Activated naive CD4-positive, alpha-beta T cell (primary cell): ENCODE measurements at places on chromosomes 7 and 10.
A peak's percentile ranks its signal among the peaks of the same experiment; 100 is the strongest.

DNA sequence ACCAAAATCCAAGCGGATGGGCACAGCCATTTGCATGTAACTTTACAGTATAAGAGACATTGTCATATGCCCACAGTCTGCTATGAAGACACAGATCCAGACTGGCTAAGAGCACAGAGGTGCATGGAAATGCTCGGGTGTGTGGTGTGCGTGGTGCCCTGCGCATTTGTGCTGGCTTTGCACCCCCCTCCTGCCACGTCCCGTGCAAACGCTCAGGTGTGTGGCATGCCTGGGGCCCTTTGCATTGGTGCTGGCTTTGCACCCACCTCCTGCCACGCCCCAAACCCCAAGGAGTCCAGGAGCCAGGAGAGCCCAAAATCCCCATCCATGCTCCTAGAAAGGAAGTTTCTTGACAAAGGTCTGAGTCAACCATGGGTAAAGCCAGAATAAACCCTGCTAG, 306.2 kb downstream of the PTPRN2 start:
- no peak for DNase-seq

DNA sequence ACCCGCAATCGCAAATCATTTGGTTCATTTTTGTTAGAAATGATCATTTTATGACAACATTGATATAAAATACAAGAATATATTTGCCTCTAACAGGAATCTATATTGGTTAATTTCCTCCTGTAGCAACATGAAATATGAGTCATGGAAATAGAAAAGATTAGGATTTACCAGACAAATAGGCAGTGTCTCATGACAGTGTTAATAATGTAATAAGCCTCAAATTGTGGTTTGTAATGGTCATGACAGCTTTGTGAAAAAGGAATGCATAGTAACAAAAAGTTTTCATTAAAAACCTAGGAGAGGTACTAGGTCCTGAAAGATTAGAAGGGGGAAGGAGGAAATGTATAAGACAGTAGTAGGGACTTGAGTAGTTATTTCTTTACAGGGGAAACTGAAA, 7.9 kb upstream of the SLK start:
- DNase-seq, result no peak

- DNase-seq, result no peak
These were observed 71.2 kb upstream of the DUSP5 start for GRCh38 chr10:110426294-110427181.

DNA sequence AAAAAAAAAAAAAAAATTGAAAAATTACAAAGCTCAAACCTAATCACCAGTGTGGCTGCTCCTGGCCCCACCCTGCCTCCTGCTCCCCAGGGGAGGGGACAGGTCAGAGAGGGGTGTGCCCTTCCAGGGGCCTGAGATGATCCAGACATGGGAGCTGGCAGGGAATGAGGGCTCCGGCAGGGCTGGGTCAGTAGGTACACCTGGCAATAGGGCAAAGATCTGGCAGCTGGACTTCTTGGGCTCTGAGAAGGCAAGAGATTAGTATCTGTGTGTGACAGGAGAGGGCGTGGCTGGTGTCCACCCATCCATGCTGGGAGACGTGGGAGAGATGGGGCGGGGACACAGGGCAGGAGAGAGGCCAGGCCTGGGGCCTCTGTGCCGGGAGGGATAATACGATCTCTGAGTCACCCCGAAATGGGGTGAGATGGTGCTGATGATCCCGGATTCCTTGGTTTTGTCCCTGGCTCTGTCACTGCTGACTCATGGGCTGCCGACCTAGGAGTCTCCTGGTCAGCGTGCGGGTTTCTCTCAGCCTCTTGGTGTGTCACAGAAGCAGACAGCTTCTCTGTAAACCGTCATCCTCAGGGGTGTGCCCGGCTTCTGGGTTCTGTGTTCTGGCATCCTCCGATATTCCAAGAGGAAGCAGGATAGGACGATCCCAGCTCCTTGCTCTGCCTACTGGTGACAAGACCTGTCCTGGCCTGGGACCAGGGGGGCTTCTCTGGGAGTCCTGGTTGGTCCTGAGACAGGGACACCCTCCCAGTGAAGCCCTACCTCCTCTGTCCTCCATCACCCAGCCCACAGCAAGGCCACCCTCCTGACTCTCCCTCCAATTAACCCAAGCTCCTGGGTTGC, 8.2 kb upstream of the CLDN4 start:
- DNase-seq, result no peak

DNA sequence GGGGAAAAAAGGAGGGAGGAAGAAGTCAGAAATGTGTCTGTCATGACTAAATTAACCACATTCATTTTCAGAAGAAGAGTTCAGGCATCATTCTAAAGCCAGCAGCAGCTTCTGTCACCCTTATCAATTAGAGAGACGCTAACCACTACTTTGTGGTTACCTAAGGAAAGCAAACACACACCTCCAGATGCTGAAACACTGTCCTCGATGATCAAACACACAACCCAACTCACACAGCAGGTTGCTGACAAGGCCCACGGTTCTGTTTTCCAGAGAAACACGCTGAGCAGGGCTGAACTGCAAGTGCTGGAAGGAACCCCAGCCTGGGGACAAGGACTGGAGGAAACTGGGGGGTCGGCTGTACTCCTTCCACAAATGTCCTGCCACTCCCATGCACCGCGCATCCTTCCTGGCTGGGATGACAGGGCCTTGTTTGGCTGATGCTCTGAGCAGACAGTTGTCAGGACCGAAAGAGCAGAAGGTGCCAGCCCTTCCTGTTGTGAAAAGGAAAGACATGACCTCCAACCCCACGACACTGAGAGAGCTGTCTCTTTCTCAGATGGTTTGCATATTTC, 36.6 kb downstream of the PRKCQ start:
- DNase-seq, result peak; percentile 14

DNA sequence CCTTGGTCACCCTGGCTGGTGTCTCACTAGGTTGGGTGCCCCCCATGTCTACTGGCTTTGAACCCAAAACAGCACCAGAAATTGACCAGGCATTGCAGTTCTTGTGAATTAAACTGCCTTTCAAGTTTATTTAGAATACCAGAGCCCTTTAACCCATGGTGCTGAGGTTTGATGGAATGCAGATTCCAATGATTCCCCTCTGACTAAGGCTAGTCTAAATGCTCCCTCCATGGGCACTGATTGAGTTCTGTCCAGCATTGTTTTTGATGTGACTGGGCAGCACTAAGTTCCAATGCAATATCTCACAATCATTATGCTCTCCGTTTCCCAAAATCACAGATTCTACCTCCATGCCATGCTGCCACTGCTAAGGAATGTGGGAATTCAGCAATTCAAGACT, 1047.4 kb upstream of the LRRN3 start:
- no peak for DNase-seq

DNA sequence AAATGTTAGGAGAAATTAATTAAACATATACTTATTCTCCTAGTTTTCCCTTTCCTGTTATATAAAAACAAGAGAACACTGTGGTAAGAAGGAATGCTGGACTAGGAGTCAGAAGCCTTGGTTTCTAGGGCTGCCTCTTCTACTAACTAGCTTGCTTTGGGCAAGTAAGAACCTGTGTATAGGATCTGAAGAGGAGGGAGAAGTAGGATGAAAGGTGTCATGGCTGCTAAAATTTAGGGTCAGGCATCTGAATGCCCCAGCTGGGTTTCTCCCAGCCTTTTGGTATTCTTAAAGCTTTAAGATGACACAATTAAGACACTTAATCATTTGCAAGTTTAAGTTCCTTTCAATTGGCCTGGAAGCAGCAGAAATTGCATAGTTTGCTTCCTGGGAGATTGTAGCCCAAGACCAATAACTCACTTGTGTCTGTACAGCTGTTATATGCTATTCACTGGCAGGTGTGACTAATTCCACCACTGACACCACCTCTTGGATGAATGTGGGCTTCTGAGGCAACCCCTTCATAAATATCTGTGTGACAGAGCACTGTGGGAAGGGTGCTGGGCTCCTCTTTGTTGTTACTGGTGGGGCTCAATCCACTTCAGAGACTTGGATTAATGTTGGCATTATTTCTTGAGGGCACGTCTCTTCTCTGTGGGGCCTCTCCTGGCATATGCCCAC, 137.2 kb downstream of the LRMDA start:
- DNase-seq, result no peak

GRCh38 chr7:2985866-2986265, 57.8 kb downstream of the CARD11 start:
- no peak for DNase-seq

DNA sequence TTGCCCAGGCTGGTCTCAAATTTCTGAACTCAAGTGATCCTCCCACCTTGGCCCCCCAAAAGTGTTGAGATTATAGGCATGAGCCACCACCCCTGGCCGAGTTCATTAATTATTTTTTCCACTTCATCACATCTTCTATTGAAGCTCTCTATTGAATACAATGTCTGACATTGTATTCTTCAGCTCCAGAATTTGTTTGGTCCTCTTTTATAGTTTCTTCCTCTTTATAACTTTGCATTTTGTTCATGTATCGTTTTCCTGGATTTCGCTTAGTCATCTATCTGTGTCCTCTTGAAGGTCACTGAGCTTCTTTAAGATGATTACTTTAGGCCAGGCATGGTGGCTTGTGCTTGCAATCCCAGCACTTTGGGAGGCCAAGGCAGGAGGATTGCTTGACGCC, 30.2 kb downstream of the NOM1 start:
- no peak for DNase-seq

DNA sequence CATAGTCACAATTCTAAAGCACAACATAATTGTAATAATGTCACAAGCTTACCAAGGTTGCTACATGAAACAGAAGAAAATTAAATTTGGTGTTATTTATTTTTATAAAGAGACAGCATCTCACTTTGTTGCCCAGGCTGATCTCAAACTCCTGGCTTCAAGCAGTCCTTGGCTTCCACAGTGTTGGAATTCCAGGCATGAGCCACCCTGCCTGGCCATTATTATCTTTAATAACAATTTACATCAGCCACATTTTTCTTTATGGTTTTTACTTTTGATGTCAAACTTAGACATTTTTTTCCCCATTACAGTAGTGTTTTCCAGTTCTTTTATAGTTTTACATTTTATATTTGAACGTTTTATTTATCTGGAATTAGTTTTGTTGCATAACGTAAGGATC, 46.7 kb downstream of the BMPR1A start:
- no peak for DNase-seq

- no peak for DNase-seq
These were observed 132.2 kb downstream of the ADARB2 start for GRCh38 chr10:1605121-1605520.

DNA sequence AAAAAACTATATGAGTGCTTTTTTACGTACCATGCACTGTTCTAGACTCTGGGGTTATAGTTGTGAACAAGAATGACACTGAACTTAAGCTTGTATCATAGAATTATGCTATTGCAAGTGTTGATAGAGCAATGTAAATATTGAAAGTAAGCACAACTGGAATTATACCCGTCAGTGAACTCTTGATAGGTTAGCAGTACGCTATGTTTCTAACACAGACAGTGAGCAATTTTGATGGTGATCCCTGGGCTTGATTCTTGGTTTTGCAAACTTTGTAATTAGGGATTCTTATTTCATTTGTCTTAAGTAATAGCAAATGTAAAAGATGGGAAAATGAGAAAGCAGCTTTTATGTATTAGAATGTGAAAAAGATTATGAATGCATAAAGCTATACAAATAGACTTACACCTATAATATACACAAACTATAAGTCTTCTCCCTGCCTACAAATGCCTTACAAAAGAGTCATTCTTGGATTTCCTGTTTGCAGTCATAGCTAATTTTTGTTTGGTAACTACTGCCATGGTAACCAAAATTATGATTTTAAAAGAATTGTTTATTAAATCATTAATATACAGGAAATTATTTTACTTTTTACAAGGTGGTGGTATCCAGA, 6.7 kb downstream of the TES start:
- no peak for DNase-seq

GRCh38 chr7:16874066-16874465, 7.7 kb downstream of the AGR3 start:
- no peak for DNase-seq

DNA sequence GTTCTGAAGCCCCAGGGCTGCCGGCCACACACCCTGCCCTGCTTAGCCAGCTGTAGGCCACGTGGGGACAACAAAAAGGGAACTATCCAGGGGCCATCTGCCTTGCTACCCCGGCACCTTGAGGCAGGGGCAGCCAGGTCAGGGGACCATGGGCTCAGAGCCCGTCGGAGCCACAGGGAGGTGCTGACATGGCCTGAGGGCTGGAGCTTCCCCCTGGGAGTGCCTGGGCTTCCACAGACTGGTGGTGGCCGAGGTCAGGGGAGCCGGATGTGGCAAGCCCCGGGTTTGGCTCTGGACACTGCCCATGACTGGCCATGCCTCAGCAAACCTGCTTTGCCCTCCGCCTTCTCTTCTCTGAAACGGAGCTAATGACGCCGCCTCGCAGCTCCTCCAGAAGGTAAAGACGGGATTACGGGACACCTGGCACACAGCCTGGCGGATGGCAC, 178.5 kb downstream of the EBF3 start:
- DNase-seq, result no peak

- no peak for DNase-seq
These were observed 23.6 kb upstream of the SRI start for GRCh38 chr7:88243345-88243909.

DNA sequence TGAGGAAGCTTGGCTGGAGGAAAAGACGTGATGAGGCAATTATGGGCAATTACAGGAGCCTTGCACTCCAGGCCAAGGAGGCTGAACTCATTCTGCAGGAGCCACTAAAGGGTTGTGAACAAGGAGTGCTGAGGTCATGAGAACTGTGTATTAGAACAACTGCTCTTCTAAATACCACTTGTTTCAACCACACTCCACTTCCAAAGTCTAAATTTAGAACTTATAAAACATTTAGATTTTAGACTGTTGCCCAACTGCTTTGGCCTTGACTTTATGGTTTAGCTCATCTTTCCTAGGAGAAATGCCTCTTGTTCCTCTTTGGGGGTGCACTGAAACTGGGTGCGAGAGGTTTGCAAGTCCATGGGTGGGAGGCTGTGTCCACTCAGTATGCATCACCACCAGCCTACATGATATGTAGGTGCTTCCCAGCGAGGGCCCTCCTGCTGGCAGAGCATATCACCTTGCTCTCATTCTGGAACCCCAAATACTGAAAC, 199.7 kb upstream of the AOAH start:
- DNase-seq, result no peak

DNA sequence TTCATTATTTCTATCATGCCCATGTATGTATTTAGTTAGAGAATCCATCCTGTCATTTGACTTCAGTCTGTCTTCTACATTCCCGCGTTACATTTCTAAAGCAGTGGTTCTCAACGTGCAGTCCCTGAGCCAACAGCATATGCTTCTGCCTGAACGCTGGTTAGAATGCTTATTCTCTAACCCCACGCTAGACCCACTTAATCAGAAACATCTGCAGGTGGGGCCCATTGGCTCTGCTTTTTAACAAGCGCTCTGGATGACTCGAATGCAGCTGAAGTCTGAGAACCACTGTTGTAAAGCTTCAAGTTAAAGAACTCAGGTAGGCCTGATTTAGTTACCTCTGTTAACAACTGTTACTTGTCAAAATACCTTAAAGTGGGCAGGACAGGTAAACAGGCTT, 38.2 kb downstream of the NEUROD6 start:
- no peak for DNase-seq

GRCh38 chr10:90418869-90419652, 438.8 kb downstream of the HTR7 start:
- DNase-seq, result no peak

- DNase-seq, result no peak
These were observed 1.3 kb downstream of the STAMBPL1 start for GRCh38 chr10:88881320-88881719.
